ENCODE measurements at places on chromosomes 7 and 10.

DNA sequence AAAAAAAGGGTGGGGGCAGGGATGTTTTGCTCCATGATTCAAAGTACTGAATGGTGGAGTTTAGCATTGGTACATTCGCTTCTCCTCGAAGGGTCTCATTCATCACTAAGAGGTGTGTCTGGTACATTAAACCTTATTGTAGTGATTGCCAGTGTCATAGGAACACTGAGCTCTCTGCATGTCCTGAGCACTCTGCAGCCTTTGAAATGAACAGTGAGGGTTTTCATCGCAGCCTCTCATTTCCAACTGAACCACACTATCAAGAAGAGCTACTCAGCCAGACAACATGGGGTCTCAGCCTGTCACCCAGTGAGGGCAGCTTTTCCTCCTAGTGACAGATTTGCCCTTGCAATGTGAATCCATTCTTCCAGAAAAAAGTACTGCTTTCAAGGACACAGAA is 7.6 kb upstream of the DEPP1 start:
- DNase-seq = no peak

DNA sequence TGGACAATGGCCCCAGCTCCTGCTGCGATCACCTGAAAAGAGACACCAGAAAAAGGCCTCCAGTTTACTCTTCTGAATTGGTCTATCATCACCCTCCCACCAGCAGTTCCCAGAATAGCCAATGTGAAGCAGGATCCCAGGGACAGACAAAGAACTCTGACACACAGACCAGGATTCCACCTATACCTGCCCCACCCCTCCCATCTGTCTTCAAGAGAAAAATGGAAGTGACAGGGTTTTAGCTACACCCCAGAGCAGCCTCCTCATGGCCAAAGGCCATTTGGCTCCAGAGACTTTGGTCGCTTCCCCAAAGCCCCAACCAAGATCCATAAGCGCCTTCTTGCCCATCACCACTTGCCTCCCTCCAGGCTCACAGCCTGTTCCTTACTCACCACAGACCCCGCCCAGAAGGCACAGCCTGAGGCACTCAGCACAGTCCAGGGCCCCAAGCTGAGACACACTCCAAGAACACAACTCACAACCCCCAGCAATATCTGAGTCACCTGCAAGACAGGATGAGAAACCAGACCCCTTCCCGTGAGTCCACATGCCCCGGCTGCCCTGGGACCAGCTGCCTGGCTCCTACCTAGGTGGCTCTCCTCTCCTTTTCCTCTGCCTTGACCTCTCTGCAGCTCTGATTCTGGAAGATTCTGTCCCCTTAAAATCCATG is 6.5 kb downstream of the TMEM176B start:
- no peak for DNase-seq

DNA sequence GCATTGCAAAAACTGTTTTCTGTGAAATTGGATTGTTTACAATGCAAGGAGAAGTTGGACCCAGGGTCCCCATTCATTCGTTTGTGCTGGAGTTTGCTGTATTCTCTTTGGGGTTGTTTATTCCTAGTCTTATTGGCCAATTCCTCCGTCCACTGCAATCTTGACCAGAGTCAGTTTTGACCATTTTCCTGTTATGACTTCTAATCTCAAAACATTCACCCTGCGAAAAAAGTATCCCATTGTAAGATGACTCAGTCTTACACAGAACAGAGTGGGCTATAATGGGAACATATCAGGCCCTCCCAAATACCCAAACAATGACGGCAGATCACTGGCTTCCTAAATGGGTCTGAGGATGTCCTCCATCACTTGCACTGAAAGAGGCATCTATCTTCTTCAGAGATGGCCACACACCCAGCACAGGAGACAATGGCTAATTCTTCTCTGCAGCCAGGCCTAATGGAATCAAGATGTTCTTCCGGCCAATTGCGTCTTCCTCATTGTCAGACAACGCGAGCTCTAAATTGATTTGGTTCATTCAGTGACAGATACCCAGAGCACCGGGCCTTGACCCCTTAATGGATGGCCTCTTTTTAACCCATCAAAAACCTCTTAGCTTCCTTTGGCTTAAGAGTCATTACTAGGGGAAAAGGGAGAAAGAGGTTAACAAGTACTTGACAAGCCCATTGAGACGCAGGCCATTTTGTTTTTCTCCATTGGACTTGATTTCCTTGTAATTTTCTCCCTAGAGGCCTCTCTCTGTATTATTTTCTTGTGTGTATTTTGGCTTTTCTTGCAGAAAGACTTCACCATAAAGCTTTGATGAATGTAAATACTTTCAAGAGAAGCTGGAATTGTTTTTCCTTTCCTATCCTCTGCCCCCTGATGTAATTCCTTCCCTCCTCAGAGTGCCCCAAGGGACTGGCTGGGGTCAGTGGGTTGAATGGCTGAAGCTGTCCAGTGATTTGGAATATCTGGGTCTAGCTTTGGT is 129.6 kb downstream of the PRPF18 start:
- no peak for DNase-seq

GRCh38 chr7:30005464-30005863 is 15.9 kb upstream of the SCRN1 start:
- DNase-seq = no peak

- DNase-seq = no peak
These were observed 98.9 kb upstream of the ARHGAP21 start for GRCh38 chr10:24822590-24822989.

GRCh38 chr7:70190281-70190680 is 592.0 kb downstream of the AUTS2 start:
- DNase-seq = no peak

- no peak for DNase-seq
These were observed 9.7 kb downstream of the CFAP46 start for GRCh38 chr10:132932461-132933307.

- DNase-seq = no peak
These were observed 123.3 kb downstream of the USP6NL start for GRCh38 chr10:11488126-11488525.

DNA sequence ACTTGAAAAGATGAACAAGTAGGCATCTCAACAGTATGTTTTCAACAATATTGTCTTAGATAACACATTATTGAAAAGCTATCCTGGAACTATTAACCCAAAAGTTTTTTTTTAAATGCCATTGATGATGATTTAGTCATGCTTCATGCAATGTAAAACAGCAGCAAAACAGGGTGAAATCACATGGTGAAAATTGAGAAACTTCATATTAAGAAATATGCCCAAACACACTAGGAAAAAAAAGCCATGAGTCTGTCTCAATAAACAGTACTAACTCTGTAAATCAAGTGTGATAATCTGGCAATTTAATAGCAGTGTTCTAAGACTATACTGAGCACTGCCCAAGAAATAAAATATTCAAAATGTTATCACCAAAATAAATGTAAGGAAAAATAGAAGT is 613.1 kb downstream of the KCNMA1 start:
- DNase-seq = no peak

- DNase-seq = no peak
These were observed 180.3 kb upstream of the GRB10 start for GRCh38 chr7:50962962-50963374.

DNA sequence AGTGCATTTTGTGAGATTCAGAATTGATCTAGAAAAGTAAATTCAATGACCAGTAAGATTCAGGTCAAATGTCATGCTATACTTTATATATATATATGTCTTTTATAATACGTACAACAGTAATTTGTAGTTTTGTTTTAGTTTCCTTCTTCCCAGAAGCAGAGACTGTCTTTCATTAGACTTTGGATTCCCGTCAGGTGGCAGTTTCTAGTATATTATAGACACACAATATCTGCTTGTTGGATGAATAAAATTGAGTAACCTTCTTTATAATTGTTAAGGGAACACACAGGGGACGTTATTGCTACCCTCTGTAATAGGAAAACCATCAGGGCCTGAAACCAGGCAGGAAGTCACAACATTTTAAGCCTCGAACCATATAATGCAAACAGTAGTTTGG is 5.3 kb upstream of the LAMB1 start:
- DNase-seq = no peak

DNA sequence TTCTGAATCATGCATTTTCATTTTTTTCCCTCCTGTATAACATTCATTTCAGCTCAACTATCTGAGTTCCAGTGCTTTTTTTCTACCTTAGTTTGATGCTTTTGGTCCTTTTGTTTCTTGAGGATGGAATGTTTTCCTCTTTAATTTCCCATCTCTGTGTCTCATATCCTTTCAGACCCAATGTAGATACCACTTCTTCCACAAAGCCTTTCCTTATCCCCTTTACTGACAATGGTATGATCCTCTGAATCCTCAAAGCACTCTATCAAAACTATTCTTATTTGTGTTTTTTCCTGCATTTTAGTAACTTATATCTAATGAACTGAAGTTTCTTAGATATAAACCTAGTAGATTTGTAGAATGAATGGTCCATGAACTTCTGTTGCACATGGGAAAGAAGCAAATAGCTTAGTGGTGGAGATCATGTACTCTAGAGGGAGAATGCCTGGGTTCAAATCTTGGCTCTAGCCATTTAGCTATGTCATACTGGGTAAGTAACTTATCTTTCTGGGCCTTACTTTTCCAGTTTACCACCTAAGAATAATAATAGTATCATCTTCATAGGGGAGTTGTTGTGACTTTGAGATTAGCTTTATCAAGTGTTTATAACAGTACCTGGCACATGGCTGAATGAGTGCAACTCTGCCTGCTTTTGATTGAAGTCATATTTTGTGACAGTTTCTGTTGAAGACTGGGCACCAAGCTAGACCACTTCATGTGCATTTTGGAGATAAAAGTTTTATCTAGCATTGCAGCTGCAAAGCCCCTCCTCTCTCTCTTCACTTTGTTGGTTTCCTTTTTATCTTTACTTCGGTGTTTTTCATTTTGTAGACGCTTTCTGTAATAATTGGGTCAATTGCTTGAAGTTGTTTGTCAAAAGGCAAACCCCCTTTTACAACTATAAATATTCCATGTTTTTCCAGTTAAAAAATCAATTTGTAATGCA is 18.5 kb downstream of the STAM start:
- DNase-seq = no peak

DNA sequence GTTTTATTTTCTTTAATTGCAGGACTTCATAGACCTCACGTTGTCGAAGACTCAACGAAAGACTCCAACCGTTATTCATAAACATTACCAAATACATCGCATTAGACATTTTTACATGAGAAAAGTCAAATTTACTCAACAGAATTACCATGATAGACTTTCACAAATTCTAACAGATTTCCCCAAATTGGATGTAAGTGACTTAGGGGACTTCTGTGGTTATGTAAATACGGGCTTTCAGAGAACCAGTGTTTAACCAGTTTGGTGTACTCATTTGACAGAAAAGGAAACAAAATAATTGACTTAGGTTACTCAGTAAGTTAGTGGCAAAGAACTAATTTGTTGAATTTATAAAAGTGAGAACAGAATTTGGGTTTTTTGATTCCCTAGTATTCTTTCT is 4.2 kb downstream of the GTPBP4 start:
- DNase-seq = no peak

- DNase-seq = peak; percentile 45
These were observed 33.0 kb upstream of the RNF32 start for GRCh38 chr7:156607332-156608172.

DNA sequence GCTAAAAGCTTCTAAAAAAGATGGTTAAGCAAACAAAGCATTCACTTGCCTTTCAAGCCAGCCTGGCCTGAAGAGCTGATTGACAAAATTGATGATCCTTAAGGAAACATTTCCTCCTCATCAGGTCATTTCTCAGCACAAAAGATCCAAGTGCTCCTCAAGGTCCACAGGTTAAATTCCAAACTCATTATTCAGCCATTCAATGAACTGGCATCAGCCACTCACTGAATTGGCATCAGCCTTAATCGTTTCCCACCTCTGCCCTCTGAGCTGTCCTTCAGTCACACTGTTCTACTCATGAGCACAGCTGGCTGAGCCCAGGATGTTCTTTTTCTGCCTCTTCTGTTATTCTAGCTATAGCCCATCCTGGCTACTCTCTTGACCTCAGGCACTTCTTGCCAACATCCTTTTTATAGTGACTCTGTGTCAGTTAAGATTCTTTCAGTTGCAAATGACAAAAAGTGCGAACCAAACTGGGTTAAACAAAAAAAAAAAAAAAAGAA is 147.5 kb downstream of the RAB11FIP2 start:
- DNase-seq = no peak

- DNase-seq = no peak
These were observed 80.7 kb upstream of the CXCL12 start for GRCh38 chr10:44465401-44466115.

- DNase-seq = no peak
These were observed 8.2 kb upstream of the AGR3 start for GRCh38 chr7:16889851-16890415.

GRCh38 chr10:5034588-5034987 is 30.9 kb upstream of the AKR1C2 start:
- no peak for DNase-seq

DNA sequence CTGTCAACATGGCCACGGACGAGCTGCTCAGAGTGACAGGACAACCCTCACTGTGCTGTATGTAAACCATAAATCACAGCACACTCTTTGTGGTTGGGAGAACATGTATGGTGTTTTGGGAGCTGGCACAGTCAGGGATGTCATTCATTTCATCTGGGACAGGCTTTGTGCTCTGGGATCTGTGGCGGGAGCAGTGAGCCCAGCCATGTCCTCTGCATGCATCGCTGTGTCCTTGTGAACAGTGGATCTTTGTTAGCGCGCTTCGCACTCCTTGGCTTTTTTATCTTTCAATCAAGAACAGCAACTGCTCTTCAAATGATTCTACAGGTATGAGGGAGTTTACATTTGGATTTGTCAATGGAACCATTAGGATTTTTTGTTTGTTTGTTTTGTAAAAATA is 7.1 kb downstream of the CCM2 start:
- no peak for DNase-seq

- no peak for DNase-seq
These were observed 21.9 kb downstream of the ATXN7L1 start for GRCh38 chr7:105854498-105854897.

DNA sequence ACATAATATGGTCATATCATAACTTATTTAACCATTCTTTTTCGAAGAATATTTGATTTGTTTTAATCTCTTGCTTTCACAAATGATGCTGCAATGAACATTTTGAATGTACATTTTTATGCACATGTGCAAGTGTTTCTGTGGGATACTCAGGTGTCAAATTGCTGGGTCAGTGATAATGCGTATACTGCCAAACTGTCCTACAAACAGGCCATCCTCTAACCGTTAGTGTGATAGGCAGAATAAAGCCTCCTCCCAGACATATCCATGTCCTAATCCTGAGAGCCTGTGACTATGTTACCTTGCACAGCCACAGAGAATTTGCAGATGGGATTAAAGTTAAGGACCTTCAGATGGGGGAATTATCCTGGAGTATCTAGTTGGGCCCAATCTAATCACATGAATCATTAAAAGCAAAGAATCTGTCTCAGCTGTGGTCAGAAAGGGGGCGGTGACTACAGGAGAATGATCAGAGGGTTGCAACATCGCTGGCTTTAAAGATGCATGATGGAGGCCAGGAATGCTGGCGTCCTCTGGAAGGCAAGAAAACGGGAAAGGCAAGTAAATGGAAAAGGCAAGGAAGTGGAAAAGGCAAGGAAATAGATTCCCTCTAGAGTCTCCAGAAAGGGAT is 46.7 kb downstream of the FZD1 start:
- no peak for DNase-seq

GRCh38 chr10:32056136-32057035 is at the start of gene KIF5B:
Gene KIF5B (minus strand): TSS chr10:32056425. CDS start chr10:32055973, 452 bp downstream.
- DNase-seq = peak; percentile 95

- DNase-seq = no peak
These were observed 186.2 kb downstream of the MACC1 start for GRCh38 chr7:20030915-20031362.
